ENCODE measurements at places on chromosomes 4 and X. TPM values are rescaled to one million over a fixed set of nuclear protein-coding genes. Genes with fewer than 3 reads are reported as not detected.

- no peak overlapping the region for H3K27ac ChIP-seq
- no peak overlapping the region for H3K4me3 ChIP-seq
- H3K36me3 ChIP-seq, result no peaks in the 10 kb centered on the region
- DNase-seq, result no peak
- H3K27me3 ChIP-seq, result no peaks in the 10 kb centered on the region
These were observed 51.8 kb downstream of the LDB2 start for GRCh38 chr4:16846540-16847117.

Gene NLGN4X
- total RNA-seq, result 0.08 TPM

Gene RPS6KA6
- not detected for total RNA-seq

- no peaks in the 10 kb centered on the region for H3K4me1 ChIP-seq
- H3K27me3 ChIP-seq, result peaks cover 6% of the 10 kb centered on the region
- H3K36me3 ChIP-seq, result no peaks in the 10 kb centered on the region
- no peak overlapping the region for H3K4me3 ChIP-seq
- H3K27ac ChIP-seq, result no peak overlapping the region
These were observed 10.0 kb upstream of the LNX1 start for GRCh38 chr4:53601251-53601764.

Gene CAPN6
- total RNA-seq, result not detected

Measured in CD4-positive, alpha-beta T cell (primary cell).